ENCODE measurements at places on chromosomes 2 and 18.

- H3K36me3 ChIP-seq = no peaks in the 10 kb centered on the region
- H3K4me1 ChIP-seq = no peaks in the 10 kb centered on the region
- H3K4me3 ChIP-seq = no peak overlapping the region
- DNase-seq = no peak
- no peaks in the 10 kb centered on the region for H3K27me3 ChIP-seq
Observed at GRCh38 chr2:54876764-54877163, 153.3 kb downstream of the EML6 start.

DNA sequence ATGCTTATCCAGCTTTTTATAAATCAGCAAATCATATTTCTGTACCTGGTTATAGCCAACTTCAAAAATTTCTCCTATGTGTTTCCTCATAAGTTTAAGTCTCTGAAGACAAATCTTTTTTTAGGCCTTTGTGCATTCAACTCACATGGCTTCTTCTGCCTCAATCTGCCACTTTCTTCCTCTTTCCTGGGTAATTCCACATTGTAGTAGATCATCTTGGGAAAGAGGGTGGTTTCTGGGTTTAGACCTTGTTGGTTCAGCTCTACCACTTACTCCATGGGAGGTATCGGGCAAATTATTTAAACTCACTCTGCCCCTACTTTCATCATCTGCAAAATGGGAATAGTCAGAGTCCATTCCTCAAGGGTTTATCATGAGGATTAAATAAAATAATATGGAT, 707.0 kb upstream of the ZEB2 start:
- DNase-seq = no peak
- no peak overlapping the region for H3K27ac ChIP-seq
- peaks cover 3% of the 10 kb centered on the region for H3K36me3 ChIP-seq
- H3K27me3 ChIP-seq = peaks cover 2% of the 10 kb centered on the region
- no peaks in the 10 kb centered on the region for H3K4me1 ChIP-seq
- H3K4me3 ChIP-seq = no peak overlapping the region

- H3K27me3 ChIP-seq = no peaks in the 10 kb centered on the region
- peaks cover 27% of the 10 kb centered on the region for H3K36me3 ChIP-seq
- no peaks in the 10 kb centered on the region for H3K4me1 ChIP-seq
- H3K4me3 ChIP-seq = no peak overlapping the region
- H3K27ac ChIP-seq = no peak overlapping the region
- no peak for DNase-seq
Observed at GRCh38 chr2:72182547-72182946, 34.9 kb upstream of the CYP26B1 start.

- H3K36me3 ChIP-seq = no peaks in the 10 kb centered on the region
- no peaks in the 10 kb centered on the region for H3K4me1 ChIP-seq
- no peak overlapping the region for H3K4me3 ChIP-seq
Observed at GRCh38 chr18:62372156-62372555, 47.0 kb downstream of the TNFRSF11A start.

DNA sequence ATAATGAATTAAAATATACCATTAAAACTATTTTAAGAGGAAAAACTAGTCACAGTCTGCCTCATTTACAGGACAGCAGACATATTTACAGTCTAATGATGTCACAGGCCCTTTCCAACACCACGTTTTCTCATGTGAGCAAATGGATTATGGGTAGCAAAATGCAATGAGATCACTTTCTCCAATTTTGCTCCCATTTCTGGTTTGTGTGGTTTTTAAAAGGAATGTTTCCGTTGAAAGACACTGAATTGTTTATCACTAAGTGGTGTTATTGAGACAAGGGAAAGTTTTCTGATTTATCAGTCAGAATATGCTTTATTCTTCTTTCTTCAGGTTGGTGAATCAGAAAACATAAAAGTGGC, 11.4 kb upstream of the NR4A2 start:
- H3K27me3 ChIP-seq = peaks cover 16% of the 10 kb centered on the region
- DNase-seq = no peak
- H3K27ac ChIP-seq = peak overlapping the region; percentile 49
- H3K4me3 ChIP-seq = no peak overlapping the region
- H3K36me3 ChIP-seq = no peaks in the 10 kb centered on the region

DNA sequence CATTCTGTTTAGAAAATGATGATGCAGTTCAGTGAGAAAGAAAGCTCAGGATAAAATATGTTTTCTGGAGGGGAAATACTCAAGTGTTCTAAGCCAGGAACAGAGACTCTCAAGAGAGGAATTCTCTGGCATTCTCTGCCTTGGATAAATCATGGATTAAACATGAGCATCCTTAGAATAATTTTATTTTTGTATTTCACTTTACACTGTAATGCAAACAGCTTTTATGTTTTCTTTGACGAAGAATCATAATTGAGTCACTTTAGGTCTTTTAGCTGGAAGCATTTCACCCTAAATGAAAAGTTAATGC, 11.1 kb downstream of the GDF7 start:
- no peak for DNase-seq
- H3K4me3 ChIP-seq = no peak overlapping the region
- peaks cover 21% of the 10 kb centered on the region for H3K36me3 ChIP-seq

DNA sequence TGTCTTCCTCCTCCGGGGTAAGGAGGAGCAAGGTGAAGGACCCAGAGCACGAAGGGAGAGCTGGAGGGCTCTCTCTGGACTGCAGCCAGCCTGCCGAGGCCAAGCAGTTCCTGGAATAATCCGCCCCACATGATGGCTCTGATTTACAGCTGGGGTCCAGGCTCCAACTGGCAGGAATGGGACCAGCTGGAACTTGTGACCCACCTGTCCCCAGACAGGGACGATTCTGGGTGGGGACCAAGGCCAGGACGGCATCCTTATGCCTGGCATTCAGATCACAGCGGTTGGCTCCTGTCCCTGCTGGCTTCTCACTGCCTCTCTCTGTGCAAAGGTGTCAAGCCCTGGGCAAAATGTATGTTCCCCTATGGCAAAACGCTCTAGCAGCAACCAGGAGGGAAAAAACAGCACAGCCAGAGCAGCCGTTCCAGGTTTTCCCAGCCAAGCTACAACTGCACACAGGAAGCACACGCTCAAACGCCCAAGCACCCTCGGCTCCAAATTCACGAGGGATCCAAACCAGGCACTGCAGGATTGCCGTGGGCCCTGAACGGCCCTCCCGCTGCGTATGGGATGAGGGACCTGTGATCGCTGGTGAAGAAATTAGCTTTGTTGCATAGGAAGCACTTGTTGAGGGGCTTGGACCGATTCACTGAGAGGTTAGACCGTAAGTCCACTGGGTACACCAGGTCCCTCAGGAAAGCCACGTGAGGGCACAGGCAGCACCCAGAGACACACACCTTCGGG, 35.8 kb downstream of the FAM178B start:
- no peak overlapping the region for H3K27ac ChIP-seq
- no peaks in the 10 kb centered on the region for H3K36me3 ChIP-seq
- H3K27me3 ChIP-seq = no peaks in the 10 kb centered on the region
- H3K4me3 ChIP-seq = no peak overlapping the region

- no peak overlapping the region for H3K4me3 ChIP-seq
- DNase-seq = no peak
- no peaks in the 10 kb centered on the region for H3K36me3 ChIP-seq
- no peaks in the 10 kb centered on the region for H3K4me1 ChIP-seq
- H3K27ac ChIP-seq = no peak overlapping the region
- H3K27me3 ChIP-seq = peaks cover 2% of the 10 kb centered on the region
Observed at GRCh38 chr2:182713601-182714000, 2.5 kb upstream of the DNAJC10 start.

GRCh38 chr2:46849721-46850556, 65.7 kb downstream of the MCFD2 start:
- no peaks in the 10 kb centered on the region for H3K36me3 ChIP-seq
- no peaks in the 10 kb centered on the region for H3K4me1 ChIP-seq
- no peak overlapping the region for H3K27ac ChIP-seq
- H3K4me3 ChIP-seq = no peak overlapping the region

GRCh38 chr2:68478688-68479087, 11.3 kb downstream of the APLF start:
- no peak overlapping the region for H3K27ac ChIP-seq
- no peak for DNase-seq
- H3K36me3 ChIP-seq = no peaks in the 10 kb centered on the region
- H3K27me3 ChIP-seq = peaks cover 2% of the 10 kb centered on the region

DNA sequence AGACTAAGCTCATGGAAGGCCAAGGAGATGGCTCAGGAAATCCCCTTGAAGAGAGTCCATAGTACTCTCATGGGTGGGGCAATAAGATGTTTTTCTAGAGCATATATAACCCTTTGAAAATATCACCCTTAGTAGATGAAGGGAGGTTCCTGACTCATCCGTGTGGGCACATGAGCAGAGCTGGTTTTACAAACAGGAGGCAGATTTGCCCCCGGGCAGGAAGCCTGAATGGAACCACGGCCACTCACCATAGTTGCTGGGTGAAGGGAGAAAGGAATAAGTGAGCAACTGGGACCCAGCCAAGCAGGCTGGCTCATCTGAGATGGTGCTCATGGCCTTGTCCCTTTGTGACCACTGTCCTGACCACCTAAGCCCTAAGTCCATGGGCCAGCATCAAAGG, 29.0 kb upstream of the MAPRE3 start:
- no peak overlapping the region for H3K27ac ChIP-seq
- H3K27me3 ChIP-seq = peaks cover 2% of the 10 kb centered on the region
- DNase-seq = no peak
- H3K36me3 ChIP-seq = no peaks in the 10 kb centered on the region

GRCh38 chr2:196173505-196173904, 2.1 kb upstream of the STK17B start:
- H3K27ac ChIP-seq = peak overlapping the region; percentile 95
- H3K27me3 ChIP-seq = peaks cover 19% of the 10 kb centered on the region
- H3K4me3 ChIP-seq = no peak overlapping the region
- H3K4me1 ChIP-seq = peaks cover 59% of the 10 kb centered on the region
- no peak for DNase-seq
- H3K36me3 ChIP-seq = peaks cover 8% of the 10 kb centered on the region

DNA sequence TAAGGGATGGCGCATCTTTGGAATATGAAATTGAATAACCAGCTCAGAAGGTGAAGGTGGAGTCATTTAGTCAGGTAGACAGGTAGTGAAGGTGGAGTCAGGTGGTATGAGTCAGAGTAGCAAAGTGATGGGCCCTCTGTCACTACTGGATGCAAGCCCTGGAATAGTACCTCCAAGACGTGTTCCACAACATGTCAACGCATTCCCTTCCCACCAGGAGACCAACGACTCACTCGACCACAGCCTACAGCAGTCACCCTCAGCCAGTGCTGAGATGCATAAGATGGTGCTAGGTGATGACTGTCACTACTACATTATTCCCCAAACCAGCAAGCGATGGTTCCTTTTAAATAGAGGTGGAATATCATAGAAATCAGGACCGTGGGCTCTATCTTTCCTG, 6.8 kb downstream of the CPLX4 start:
- no peaks in the 10 kb centered on the region for H3K36me3 ChIP-seq
- no peaks in the 10 kb centered on the region for H3K4me1 ChIP-seq
- H3K4me3 ChIP-seq = no peak overlapping the region
- no peak for DNase-seq

GRCh38 chr2:143968860-143969259, 551.1 kb downstream of the ZEB2 start:
- no peaks in the 10 kb centered on the region for H3K4me1 ChIP-seq
- DNase-seq = no peak
- no peak overlapping the region for H3K27ac ChIP-seq
- H3K36me3 ChIP-seq = peaks cover 10% of the 10 kb centered on the region
- no peaks in the 10 kb centered on the region for H3K27me3 ChIP-seq

DNA sequence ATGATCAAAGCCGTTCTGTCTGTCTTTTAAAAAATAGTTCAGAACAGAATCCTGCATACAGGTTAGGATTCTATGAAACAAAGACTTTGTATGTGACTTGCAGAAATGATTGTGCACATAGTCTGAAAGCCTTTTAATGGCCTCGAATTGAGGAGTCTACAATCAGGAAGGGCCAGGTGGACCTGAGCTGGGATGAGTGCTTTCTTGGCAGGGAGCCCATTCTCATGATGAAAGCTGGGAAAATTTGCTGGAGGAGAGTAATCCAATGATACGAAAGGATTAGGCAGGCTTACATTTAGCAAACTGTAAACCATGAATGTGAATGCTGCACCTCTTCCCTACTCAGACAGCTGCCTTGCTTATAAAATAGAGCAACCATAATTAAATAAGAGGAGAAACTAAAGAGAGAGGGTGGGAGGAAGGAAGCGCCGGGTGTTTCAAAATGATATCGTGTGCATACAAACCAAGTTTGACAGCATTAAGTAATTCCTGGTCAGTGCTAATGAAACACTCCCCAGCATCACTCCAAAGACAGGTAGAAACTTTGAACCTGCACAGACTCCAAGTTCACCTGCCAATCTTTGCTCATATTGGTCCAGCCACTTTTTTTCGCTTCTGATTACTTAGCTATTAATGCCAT, 23.7 kb upstream of the CXCR4 start:
- peaks cover 30% of the 10 kb centered on the region for H3K4me1 ChIP-seq
- peaks cover 14% of the 10 kb centered on the region for H3K27me3 ChIP-seq
- H3K36me3 ChIP-seq = no peaks in the 10 kb centered on the region
- H3K27ac ChIP-seq = no peak overlapping the region

DNA sequence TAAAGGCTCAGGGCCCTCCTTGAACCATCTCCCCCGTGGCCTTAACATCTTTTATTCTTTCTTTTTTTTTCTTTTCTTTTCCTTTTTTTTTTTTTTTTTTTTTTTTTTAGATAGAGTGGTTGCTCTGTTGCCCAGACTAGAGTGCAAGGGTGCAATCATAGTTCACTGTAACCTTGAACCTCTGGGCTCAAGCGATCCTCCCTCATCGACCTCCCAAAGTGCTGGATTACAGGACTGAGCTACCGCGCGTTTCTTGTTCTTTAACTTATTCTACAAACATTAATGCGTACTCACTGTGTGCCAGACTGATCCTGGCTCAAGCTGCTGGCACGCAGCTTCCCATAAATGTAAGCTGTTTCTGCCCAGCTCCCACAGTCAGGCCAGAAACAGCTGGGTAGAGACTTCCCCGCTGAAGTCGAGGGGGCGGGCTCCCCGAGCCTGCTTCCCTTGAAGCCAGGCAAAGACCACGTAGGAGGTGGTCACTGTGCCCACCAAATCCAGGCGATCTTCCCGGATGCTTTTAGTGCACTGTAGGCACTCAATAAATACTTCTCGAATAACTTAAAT, 29.2 kb upstream of the ATP6V1B1 start:
- H3K4me1 ChIP-seq = peaks cover 20% of the 10 kb centered on the region
- peaks cover 42% of the 10 kb centered on the region for H3K27me3 ChIP-seq
- no peak overlapping the region for H3K4me3 ChIP-seq
- H3K36me3 ChIP-seq = no peaks in the 10 kb centered on the region
- H3K27ac ChIP-seq = no peak overlapping the region
- DNase-seq = no peak

- no peak for DNase-seq
- peaks cover 5% of the 10 kb centered on the region for H3K27me3 ChIP-seq
- no peak overlapping the region for H3K27ac ChIP-seq
- H3K4me1 ChIP-seq = no peaks in the 10 kb centered on the region
Observed at GRCh38 chr2:199743415-199744120, 107.4 kb downstream of the FTCDNL1 start.

All from immature natural killer cell (primary cell).